Activated T-helper 17 cell treated with anti-CD3 and anti-CD28 coated beads, Interleukin-2, amount 50 U/mL, for 72 hours (primary cell): ENCODE measurements at places on chromosomes 7 and 10. TPM values are rescaled to one million over a fixed set of nuclear protein-coding genes. Genes with fewer than 3 reads are reported as not detected.

Gene PLEKHS1
- not detected for total RNA-seq

Gene CALD1
- 27.2 TPM for total RNA-seq

Gene INPP5F
- 26.3 TPM for total RNA-seq

Gene HSPA12A
- 0.22 TPM for total RNA-seq

DNA sequence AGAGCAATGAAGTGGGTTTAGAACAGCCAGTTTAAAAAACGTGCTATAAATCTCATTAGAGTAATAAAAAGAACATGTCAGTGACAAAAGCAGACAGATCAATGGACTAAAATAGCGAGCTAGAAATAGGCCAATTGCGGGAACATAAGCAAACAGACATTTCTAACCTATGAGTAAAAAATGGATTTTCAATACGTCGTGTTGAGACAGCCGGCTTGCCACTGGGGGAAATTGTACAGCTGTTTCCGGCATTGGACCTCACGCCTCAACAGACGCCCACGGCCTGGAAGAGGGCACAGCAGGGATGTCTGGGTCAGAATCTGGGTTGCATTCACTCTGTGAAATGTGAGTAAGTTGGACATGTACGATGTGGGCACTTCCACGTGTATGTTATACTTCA lies 92.9 kb downstream of the SVOPL start:
- H3K36me3 ChIP-seq, result no peaks in the 10 kb centered on the region
- H3K27ac ChIP-seq, result peak overlapping the region; percentile 68
- H3K4me3 ChIP-seq, result peak overlapping the region; percentile 33
- no peaks in the 10 kb centered on the region for H3K27me3 ChIP-seq

DNA sequence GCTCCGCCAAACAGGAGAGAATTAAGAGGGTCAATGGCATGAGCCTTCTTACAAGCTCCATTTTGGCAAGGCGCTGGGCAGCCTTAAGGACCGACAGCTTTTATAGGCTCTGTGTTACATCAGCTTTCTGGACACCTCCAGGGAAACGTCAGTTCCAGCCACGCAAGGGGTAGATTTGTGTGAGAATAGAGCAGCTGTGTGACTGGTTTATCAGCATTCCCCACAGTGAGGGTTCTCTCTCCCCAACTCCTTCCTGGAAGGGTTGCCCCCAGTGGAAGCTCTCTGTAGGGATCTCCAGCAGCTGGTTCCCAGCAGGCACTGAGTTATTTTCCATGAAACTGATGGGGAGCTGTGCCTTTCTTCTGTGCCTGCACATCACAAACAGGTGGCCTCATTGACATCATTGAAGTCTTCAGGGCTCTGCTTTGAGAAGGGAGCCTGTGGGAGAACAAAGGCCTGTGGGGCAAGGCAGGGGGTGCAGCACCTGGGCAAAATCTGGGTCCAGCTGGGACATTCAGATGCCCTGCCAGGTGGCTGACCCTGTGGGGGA lies at the start of gene CUZD1:
Gene CUZD1 (minus strand): TSS at position 75 of the 550 bp plus-strand sequence. CDS start 14 bp downstream, at position 61.
- peaks cover 64% of the 10 kb centered on the region for H3K36me3 ChIP-seq
- H3K27me3 ChIP-seq, result no peaks in the 10 kb centered on the region
- no peak within 1 kb of the TSS for H3K27ac ChIP-seq
- ATAC-seq, result no peak

DNA sequence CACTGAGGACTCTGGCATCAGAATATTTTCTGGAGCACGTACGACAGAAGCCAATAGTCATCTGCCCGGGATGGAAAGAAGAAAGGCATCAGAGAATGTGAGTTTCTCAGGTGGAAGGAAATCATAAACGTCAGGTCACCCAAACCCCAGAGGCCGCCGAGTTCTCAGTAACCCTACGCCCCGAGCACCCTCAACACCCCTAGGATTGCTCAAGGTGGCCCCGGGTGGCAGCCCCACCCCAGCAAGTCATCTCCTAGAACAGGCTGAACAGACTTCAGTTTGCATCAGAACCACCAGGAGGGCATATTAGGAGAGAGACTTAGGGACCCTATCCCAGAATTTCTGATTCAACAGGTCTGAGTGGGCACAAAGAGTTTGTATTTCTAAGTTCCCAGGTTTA lies 117.6 kb downstream of the TNS3 start:
- no peaks in the 10 kb centered on the region for H3K36me3 ChIP-seq
- H3K4me1 ChIP-seq, result no peaks in the 10 kb centered on the region
- H3K4me3 ChIP-seq, result no peak overlapping the region
- H3K27ac ChIP-seq, result no peak overlapping the region

GRCh38 chr10:43122826-43123225 lies 15.4 kb upstream of the CSGALNACT2 start:
- no peaks in the 10 kb centered on the region for H3K36me3 ChIP-seq
- peaks cover 18% of the 10 kb centered on the region for H3K4me1 ChIP-seq
- ATAC-seq, result no peak
- no peaks in the 10 kb centered on the region for H3K27me3 ChIP-seq
- no peak overlapping the region for H3K4me3 ChIP-seq
- peak overlapping the region; percentile 80 for H3K27ac ChIP-seq

- H3K27me3 ChIP-seq, result peaks cover 4% of the 10 kb centered on the region
- no peaks in the 10 kb centered on the region for H3K36me3 ChIP-seq
- no peak for ATAC-seq
- H3K4me3 ChIP-seq, result no peak overlapping the region
Observed at GRCh38 chr10:89275383-89275782, 23.8 kb upstream of the LIPA start.
